Purkinje cell (primary cell): ENCODE measurements at places on chromosomes 4 and X. TPM values are rescaled to one million over a fixed set of nuclear protein-coding genes. Genes with fewer than 3 reads are reported as not detected.

The LIMCH1 gene
- polyA plus RNA-seq, result 86.4 and 111 TPM in 2 replicates

The PRSS12 gene
- polyA plus RNA-seq, result 0.55 TPM in 1 of 2 replicates, not detected in the other

The IL3RA gene
- polyA plus RNA-seq, result 1.1 TPM in 1 of 2 replicates, not detected in the other

The CDKL2 gene
- 30.2 and 43.3 TPM in 2 replicates for polyA plus RNA-seq

The OPRPN gene
- polyA plus RNA-seq, result not detected in 2 replicates

The HPSE gene
- polyA plus RNA-seq, result 12.2 and 22.2 TPM in 2 replicates

The PRKG2 gene
- polyA plus RNA-seq, result 1.7 TPM in 1 of 2 replicates, not detected in the other

The WNK3 gene
- polyA plus RNA-seq, result 8.3 and 11.7 TPM in 2 replicates

The CT55 gene
- 0.22 TPM in 1 of 2 replicates, not detected in the other for polyA plus RNA-seq

The UCP1 gene
- not detected in 2 replicates for polyA plus RNA-seq

The CT45A10 gene
- not detected in 2 replicates for polyA plus RNA-seq

The UGT2B15 gene
- polyA plus RNA-seq, result not detected in 2 replicates

The CPXCR1 gene
- not detected in 2 replicates for polyA plus RNA-seq

The ETFDH gene
- 26.5 and 30.0 TPM in 2 replicates for polyA plus RNA-seq

The MMRN1 gene
- not detected in 2 replicates for polyA plus RNA-seq

The TBC1D9 gene
- 40.3 and 49.0 TPM in 2 replicates for polyA plus RNA-seq

The GPR78 gene
- polyA plus RNA-seq, result not detected in 2 replicates

The SASH3 gene
- polyA plus RNA-seq, result not detected in 2 replicates

The SH3D19 gene
- 11.0 and 14.0 TPM in 2 replicates for polyA plus RNA-seq

The EDNRA gene
- 0.76 and 0.83 TPM in 2 replicates for polyA plus RNA-seq

The RAB39B gene
- polyA plus RNA-seq, result 19.7 and 22.1 TPM in 2 replicates

The TCEAL6 gene
- 8.2 and 28.3 TPM in 2 replicates for polyA plus RNA-seq

The MAGEC3 gene
- polyA plus RNA-seq, result not detected in 2 replicates

The GAGE12J gene
- not detected in 2 replicates for polyA plus RNA-seq

The DMP1 gene
- polyA plus RNA-seq, result not detected in 2 replicates

The ENOX2 gene
- polyA plus RNA-seq, result 6.5 and 6.8 TPM in 2 replicates

The THAP9 gene
- 4.8 and 6.4 TPM in 2 replicates for polyA plus RNA-seq

The CACNA1F gene
- polyA plus RNA-seq, result not detected in 2 replicates

The LDB2 gene
- 2.3 and 36.3 TPM in 2 replicates for polyA plus RNA-seq

The ERAS gene
- polyA plus RNA-seq, result not detected in 2 replicates
